Activated naive CD8-positive, alpha-beta T cell treated with anti-CD3 and anti-CD28 coated beads, Interleukin-2, amount 50 U/mL, for 16 hours (primary cell): ENCODE measurements at places on chromosomes 5 and 9.

- DNase-seq: no peak
Measured at GRCh38 chr5:81208904-81209303, 24.2 kb upstream of the CKMT2 start.

DNA sequence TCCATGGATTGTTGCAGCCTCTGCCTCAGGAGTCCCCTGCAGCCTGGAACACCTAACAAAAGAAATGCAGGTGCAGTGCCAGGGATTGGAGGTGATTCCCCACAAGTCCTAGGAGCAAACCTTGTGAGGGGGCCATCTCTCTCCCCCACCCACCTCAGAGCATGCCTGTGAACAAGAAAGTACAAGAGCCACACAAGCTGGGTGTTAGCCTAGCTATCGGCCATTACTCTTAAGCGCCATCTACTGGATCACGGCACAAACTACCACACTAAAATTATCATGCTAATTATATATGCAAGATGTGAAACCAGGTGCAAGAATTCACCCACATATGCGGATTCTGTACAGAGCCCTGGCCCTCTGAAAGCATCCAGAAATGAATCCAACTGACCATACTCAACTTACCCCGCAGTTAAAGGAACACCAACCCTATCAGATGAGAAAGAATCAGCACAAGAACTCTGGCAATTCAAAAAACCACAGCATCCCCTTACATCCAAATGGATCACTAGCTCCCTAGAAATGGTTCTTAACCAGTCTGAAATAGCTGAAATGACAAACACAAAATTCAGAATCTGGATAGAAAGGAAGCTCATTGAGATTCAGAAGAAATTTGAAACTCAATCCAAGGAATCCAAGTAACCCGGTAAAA lies 16.5 kb upstream of the PRSS3 start:
- DNase-seq: peak; percentile 8

DNA sequence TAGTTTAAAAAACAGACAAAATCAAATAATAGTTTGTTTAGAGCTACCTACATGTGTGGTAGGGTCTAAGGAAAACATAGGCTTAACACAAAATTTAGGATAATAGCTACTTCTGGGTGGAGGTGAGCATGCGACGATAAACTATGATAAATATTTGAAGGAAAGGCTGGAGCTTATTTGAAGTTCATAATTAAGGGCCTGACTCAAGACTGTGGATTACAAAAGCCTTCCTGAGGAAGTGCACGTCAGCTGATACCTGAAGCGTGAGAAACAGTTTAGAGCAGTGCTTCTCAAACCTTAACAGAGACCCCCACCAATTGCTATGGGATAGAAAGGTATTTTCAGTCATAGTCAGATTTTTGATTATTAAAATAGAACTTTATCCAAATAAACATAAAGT lies 20.4 kb upstream of the UBLCP1 start:
- DNase-seq: no peak

DNA sequence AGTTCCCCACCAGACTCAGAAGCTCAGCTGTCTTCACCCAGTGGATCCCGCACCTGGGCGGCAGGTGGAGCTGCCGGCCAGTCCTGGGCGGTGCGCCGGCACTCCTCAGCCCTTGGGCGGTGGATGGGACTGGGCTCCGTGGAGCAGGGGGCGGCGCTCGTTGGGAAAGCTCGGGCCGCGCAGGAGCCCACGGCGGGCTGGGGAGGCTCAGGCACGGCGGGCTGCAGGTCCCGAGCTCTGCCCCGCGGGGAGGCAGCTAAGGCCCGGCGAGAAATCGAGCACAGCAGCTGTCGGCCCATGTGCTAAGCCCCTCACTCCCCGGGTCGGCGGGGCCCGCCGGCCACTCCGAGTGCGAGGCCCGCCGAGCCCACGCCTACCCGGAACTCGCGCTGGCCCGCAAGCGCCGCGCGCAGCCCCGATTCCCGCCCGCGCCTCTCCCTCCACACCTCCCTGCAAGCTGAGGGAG lies 560.0 kb downstream of the BRINP1 start:
- no peak for DNase-seq

- DNase-seq: no peak
Measured at GRCh38 chr9:132742821-132743311, 72.6 kb downstream of the GTF3C4 start.
